GM03348 (cell line): ENCODE measurements at places on chromosomes 12 and 14.

GRCh38 chr12:25796523-25797000, 161.9 kb upstream of the RASSF8 start:
- peak; percentile 11 for DNase-seq

GRCh38 chr12:6115389-6115788, 9.1 kb downstream of the VWF start:
- no peak for DNase-seq

- peak; percentile 47 for DNase-seq
Measured at GRCh38 chr12:53676656-53677015, 753 bp upstream of the ATP5MC2 start.

- DNase-seq: peak; percentile 71
Measured at GRCh38 chr12:51592034-51592705, 1.1 kb downstream of the SCN8A start.

GRCh38 chr12:49748306-49748705, 6.9 kb downstream of the TMBIM6 start:
- no peak for DNase-seq

- no peak for DNase-seq
Measured at GRCh38 chr12:94973221-94973620, 30.3 kb downstream of the NDUFA12 start.

GRCh38 chr14:105357626-105358025, 40.7 kb upstream of the TEX22 start:
- no peak for DNase-seq

GRCh38 chr12:19988948-19989347, 379.4 kb upstream of the PDE3A start:
- DNase-seq: peak; percentile 29

DNA sequence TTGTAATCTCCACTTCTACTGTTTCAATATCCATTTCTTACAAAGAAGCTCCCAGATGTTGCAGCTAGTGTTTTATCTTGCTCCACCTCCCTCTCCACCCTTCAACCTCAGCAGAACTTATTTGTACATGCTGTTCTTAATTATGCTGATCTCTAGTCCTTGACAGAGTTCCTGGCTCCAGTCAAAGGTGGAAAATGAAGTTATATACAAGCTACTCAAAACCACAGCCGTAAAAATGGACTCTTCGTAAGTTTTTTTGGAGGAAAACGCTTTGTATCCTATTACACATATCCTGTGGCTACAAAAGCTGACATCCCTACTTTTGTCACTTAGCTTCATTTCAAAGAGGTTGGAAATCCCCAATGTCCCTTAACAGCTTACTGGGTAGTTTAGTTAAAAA, 1.3 kb downstream of the CLEC1A start:
- no peak for DNase-seq

- DNase-seq: no peak
Measured at GRCh38 chr12:75103822-75104221, 105.8 kb downstream of the KCNC2 start.

DNA sequence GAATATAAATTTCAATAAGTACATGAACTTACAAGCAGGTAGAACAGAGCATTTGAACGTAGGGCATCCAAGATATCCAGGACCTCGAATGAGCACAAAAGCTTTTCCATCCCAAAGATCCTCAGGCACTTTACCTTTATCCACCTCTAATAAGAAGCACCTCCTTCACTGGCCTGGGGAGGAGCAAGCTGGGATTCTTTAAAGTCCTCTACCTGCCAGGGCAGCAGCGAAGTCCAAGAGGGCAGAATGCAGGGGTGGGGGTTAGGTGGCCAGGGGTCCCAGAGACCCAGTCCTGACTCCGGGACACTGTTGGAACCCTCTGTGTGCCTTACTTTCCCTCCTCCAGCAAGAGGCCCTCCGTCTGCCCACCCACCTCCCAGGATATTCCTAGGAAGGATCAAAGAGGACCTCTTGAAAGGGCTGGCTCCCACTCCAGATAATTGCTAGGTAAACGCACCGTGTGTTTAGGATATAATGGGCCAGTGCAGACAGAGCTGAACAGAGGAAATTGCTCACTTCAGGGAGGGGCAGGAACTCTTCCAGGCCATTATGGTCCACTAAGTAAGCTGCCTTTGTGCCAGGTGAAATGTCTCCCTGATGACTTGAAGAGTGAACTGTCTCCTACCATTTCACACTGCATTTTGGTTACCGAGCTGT, 68.1 kb downstream of the TTC9 start:
- no peak for DNase-seq

- DNase-seq: no peak
Measured at GRCh38 chr14:29937116-29937515, 9.5 kb upstream of the PRKD1 start.

DNA sequence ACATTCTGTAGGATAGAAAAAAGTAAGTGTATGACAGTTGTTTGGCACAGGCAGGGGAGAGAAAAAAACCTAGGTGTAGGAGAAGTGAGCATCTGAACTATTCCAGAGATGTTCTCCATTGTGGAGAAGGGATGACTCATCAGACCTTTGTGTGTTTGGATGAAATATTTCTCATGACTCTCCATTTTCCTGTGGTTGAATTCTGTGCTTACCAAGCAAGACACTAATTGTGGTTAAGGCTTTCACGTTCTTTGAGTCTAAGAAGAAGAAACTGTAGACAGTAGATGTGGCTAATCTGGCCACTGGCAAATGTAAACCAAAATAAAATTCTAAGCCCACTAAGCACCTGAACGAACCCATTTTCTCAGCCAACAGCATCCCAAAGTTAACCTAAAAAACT, 107.9 kb upstream of the GZMB start:
- peak; percentile 43 for DNase-seq

DNA sequence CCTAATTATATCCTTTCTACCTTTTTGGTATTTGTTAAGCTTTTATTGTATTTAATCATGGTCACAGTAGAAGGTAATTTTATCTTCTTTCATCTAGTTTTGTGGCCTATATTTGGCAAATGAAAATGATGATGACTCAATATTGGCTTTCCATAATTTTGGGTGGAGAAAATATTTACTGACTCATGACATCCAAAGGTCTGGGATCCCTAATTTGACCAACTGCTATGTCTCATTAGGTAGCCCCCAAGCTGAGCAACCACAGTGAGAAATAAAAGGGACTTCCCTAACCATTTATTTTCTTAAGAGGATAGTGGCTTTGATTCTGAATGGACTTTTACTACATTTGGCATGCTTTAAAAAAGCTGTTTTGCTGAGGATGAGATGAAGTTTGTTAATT, 289.5 kb downstream of the RMST start:
- DNase-seq: no peak
